Right hindlimb (tissue), 1 donor: ENCODE measurements at places on chromosomes 13 and 19.
A peak's percentile ranks its signal among the peaks of the same experiment; 100 is the strongest.

DNA sequence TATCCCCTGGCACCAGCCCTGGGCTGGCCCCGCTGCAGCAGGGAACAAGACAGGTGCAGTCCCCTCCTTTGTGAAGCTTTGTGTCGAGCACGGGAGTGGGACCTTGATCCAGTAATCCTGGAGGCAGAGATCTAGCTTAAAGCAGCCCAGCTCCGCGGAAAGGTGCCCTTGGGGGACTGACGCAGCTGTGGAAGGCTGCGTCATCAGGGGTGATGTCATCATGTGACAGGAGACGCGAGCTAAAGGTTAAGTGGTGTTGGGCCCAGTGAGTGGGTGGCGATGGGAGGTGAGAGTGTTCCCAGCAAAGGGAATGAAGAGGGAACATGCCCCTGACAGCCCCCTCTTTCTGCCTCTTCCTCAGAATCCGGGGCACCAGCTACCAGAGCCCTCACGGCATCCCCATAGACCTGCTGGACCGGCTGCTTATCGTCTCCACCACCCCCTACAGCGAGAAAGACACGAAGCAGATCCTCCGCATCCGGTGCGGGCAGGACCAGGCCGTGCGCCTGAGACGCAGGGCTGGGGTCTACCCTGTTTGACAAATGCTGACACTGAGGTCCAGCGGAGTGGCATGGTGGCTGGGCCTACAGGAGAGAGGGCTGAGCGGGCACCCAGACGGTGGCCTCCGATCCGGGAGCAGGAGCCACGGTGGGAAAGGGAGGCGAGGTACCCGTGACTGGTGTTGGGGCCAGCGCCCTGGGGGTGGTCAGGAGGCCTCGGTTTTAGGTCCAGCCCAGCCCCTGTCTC lies 2.6 kb downstream of the LHB start:
- DNase-seq, result no peak

DNA sequence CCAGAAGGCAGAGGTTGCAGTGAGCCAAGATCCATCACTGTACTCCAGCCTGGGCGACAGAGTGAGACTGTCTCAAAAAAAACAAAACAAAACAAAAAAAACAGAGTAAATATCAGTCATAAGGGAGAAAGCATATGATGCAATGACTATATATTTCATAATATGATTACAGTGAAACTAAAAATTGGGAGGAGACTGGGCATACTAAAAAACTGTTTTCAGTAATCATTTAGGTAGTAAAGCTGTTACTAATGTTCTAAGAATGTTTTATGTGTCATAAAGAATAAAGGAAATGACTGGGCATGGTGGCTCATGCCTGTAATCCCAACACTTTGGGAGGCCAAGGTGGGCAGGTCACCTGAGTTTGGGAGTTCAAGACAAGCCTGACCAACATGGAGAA lies 15.9 kb downstream of the ZNF573 start:
- no peak for DNase-seq

GRCh38 chr19:21900401-21900800 lies 64.4 kb upstream of the ZNF43 start:
- no peak for DNase-seq

DNA sequence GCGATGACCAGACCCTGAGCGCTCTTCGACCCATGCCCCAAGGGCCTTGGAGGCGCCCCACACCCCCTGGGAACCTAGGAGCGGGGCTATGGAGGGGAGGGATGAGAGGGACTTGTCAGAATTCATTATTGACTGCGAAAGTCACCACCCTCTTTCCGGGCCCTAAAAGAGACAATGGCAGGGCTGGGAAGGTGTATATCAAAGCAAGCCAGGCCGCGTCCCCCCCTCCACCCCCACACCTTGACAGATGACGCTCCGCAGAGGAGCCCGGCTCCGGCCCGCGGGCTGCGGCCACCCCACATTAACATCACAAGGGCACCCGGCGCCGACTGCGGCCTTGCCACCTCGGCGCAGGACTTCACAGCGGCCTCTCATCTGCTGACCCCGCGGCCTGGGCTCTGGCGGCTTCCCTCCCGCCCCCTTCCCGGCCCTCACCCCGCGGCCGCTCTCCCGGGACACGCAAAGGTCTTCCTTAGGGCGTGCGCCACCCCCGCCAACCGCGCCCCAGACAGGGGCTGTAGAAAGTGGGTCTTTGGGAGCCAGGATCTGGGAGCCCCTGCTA lies 2.4 kb downstream of the CDX2 start:
- no peak for DNase-seq

GRCh38 chr19:35154525-35155406 lies at the start of gene FXYD5:
FXYD5 (plus strand) TSS chr19:35154735; CDS start chr19:35155551, 816 bp downstream.
- DNase-seq, result peak; percentile 69

DNA sequence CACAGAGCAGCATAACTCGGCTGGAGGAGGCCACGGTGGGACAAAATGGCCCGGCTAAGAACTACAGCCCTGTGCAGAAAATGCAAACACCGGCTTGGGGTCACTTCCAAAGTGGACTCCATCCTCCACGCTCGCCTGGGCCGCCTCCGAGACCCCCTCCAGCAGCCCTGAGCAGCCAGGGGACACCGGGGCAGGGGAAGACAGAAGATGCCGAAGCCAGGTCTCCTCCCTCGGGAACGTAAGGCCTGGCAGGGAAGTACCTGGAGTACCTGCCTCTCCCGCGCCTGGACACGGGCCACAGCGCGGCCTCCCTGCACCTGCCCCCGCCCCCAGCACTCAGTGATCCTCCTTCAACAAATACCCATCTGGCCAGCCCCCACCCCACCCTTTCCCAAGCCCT lies 5.0 kb downstream of the LMNB2 start:
- no peak for DNase-seq
